ENCODE measurements at places on chromosomes 2 and 18.

DNA sequence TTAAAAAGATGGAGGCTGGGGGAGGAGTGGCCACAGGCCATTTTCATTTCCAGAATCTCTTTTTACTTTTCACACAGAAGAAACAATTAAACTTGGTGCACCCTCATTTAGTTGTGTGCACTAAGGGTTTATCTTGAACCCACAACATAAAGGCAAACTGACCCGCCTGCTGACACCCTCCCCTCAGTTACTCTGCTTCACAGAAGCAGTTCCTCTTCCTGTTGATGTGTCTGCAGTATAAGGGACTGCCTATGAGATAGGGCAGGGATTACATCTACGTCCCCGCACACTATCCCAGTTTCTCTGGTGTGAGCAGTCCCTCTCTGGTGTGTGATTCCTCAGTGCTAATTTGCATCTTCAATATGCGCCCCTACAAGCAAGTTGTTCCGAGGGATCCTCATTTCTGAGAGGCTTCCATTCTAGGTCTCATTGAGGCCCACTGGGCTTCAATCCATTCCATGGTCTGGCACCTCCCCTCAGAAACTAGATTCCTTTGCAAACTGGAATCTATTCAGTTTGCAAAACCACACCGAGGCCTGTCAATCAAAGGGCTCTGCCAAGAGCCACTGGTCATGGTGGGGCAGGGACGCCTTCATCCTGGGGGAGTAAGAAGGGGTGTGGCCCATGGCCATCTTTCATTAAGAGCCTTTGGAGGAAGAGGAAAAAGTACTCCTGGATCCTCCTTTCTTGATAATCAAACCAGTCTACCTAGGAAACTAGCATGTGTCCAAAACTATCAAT lies 12.3 kb downstream of the CREG2 start:
- no peak for DNase-seq

DNA sequence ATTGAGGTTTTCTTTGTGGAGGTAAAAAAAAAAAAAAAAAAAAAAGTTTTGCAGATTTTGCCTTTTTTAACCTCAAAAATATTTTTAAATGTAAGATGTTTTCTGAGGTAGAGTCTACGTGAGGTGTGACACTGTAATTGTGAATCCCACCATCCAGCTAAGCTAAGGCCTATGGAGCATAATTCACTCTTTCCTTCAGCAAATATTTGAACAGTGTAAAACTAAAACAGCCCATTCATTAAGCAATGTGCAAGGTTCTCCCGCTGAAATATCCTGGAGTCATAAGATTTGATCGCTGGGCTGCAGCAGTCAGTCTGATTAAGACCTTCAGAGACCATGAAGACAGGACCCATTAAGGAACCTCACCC lies 105.1 kb downstream of the HNRNPLL start:
- no peak for DNase-seq

DNA sequence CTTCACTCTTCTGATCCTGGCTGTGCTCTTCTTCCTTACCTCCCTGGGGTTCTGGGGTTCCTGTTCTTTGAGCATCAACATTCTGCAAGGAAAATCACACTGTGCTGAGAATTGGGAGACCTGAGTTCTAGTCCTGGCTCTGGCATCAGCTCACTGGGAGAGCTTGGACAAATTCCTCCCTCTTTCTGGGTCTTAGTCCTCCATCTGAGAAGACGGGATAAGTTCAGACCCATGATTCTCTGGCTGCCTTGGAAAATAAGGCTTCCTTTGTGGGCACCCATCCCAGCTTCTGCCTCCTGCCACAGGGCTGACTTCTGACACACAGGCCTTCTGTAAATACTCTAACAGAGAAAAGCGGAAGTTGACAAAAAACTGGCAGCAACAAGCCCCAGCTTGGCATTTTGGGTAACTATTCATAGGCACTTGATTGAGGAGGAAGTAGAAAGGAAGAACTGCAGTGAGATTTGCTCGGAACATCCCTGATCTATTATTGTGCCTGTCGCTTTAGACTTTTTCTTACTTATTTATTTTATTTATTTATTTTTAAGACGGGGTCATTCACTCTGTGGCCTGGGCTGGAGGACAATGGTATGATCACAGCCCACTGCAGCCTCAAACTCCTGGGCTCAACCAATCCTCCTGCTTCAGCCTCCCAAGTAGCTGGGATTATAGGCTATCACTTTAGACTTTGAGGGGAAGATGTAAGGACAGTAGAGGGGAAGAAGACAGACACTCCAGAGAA lies 7.9 kb downstream of the PCBP1 start:
- peak; percentile 79 for DNase-seq

- no peak for DNase-seq
These were observed 161.4 kb downstream of the RPIA start for GRCh38 chr2:88852753-88853402.

DNA sequence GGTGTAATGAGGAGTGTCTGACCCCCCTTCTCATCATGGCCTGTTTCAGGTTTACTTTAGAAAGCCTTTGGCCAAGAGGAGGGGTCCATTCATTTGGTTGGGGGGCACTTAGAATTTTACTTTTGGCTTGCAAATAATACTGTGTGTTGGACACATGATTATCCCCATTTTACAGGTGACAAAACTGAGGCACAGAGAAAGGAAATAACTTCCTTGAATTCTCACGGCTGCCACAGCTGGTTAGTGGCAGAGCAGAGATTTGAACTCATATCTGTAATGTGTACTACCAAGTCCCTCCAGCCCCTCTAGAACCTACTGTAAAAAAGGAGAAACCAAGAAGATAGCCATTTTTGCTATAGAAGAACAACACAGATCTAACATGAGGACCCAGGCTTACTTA lies 124.8 kb upstream of the NDUFV2 start:
- no peak for DNase-seq

- DNase-seq: no peak
These were observed 22.5 kb upstream of the NEB start for GRCh38 chr2:151756820-151757219.

GRCh38 chr2:217732992-217733391 lies 269.8 kb downstream of the TNS1 start:
- DNase-seq: no peak

GRCh38 chr2:79446313-79446712 lies 66.5 kb upstream of the CTNNA2 start:
- no peak for DNase-seq

GRCh38 chr2:144944546-144945220 lies 424.8 kb upstream of the ZEB2 start:
- no peak for DNase-seq

GRCh38 chr2:147663153-147663961 lies 181.5 kb upstream of the ACVR2A start:
- DNase-seq: no peak

DNA sequence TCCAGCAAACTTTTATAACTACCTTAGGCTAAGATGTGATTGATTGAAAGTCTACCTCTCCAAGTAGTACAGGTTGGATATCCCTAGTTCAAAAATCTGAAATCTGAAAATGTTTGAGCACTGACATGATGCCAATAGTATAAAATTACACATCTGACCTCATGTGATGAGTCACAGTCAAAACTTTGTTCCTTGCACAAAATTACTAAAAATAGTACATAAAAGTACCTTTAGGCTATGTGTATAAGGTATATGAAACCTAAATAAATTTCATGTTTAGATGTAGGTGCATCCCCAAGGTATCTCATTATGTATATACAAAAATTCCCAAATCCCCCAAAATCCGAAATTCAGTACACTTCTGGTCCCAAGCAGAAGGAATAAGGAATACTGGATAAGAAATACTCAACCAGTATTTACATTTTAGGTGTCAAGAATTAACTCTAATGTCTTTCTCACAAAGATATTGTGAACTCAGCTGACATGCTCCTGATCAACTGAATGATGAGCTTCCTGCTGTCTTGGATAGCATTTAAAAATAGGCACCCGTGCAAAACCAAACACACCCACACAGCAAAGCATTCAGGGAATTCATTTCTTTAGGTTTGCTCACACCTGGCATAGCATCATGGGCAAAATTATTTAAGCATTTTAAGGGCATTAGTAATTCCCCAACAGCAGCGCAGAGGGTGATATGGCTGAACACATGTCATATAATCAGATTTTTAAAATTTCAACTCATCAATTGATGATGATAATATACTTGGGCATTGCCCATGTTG lies 497.4 kb upstream of the MEIS1 start:
- peak; percentile 42 for DNase-seq

DNA sequence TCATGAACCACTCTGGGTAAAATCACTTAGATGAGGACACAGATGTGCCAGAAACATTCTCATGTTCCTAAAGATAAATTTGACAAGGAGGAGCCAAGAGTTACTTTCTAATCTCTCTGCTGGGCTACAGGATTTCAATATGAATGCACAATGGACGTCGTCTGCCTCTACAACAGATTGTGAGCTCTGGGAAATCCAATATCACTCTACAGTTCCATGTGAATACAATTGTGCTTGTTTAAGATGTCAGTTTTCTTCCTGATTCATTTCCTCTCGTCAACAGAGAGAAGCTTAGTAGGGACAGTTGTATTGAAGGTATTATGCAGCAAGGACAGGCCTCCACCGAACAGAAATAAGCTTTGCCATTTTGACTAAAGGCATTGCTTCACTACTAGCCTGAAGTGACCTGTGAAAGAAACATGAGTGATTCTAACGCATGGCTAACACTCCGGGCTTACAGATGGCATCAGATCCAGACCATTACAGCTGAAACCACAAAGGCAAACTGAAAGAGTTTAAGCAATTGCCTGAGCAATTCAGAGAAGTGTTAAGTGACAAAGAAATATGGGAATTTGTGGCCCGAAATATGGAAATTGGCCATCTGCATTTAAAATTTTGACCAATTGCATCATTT lies 1591.5 kb downstream of the LRP1B start:
- peak; percentile 7 for DNase-seq

GRCh38 chr2:37529830-37530415 lies 141.5 kb downstream of the CDC42EP3 start:
- peak; percentile 61 for DNase-seq

- DNase-seq: no peak
These were observed 2.9 kb downstream of the MALT1 start for GRCh38 chr18:58674159-58674558.

- DNase-seq: no peak
These were observed 64.8 kb downstream of the KCNG2 start for GRCh38 chr18:79862562-79862961.
